ENCODE measurements at places on chromosomes 7 and 10. TPM values are rescaled to one million over a fixed set of nuclear protein-coding genes. Genes with fewer than 3 reads are reported as not detected.

PPRC1 gene
- 7.8 TPM for total RNA-seq

CEP55 gene
- 1.8 TPM for total RNA-seq

SYT15 gene
- total RNA-seq: 1.0 TPM

PLXNA4 gene
- 0.05 TPM for total RNA-seq

KIAA1549 gene
- total RNA-seq: 10.1 TPM

AKR1E2 gene
- total RNA-seq: 5.4 TPM

SBDS gene
- total RNA-seq: 117 TPM

DNA sequence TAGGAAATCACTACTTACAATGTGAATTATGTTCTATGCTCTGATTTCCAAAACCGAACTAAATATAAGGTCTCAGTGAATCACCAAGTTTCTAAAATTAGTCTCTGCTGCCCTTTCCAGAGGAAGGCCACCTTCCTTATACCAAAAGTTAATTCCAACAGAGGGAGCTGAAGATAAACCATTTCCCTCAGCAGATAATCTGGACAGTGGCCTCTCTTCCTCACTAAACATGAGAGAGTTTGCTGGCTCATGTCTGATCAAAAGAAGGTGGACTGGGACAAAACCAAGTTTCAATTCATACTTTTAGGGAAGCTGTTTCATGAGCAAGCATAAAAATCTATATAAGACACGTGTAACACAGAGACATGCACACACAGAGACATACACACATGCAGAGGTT lies 6.4 kb downstream of the FEZF1 start:
- no peak for DNase-seq

GRCh38 chr10:48282829-48283228 lies 8.3 kb upstream of the FRMPD2 start:
- no peak for DNase-seq

DNA sequence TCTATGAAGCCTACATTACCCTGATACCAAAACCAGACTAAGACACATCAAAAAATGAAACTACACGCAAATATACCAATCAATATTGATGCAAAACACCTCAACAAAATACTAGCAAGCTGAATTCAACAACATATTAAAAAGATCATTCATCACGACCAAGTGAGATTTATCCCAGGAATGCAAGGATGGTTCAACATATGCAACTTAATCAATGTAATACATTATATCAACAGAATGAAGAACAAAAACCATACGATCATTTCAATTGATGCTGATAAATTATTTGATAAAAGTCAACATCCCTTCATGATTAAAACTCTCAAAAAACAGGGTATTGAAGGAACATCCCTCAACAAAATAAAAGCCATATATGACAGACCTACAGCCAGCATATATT lies 5.7 kb downstream of the CLEC5A start:
- no peak for DNase-seq

DNA sequence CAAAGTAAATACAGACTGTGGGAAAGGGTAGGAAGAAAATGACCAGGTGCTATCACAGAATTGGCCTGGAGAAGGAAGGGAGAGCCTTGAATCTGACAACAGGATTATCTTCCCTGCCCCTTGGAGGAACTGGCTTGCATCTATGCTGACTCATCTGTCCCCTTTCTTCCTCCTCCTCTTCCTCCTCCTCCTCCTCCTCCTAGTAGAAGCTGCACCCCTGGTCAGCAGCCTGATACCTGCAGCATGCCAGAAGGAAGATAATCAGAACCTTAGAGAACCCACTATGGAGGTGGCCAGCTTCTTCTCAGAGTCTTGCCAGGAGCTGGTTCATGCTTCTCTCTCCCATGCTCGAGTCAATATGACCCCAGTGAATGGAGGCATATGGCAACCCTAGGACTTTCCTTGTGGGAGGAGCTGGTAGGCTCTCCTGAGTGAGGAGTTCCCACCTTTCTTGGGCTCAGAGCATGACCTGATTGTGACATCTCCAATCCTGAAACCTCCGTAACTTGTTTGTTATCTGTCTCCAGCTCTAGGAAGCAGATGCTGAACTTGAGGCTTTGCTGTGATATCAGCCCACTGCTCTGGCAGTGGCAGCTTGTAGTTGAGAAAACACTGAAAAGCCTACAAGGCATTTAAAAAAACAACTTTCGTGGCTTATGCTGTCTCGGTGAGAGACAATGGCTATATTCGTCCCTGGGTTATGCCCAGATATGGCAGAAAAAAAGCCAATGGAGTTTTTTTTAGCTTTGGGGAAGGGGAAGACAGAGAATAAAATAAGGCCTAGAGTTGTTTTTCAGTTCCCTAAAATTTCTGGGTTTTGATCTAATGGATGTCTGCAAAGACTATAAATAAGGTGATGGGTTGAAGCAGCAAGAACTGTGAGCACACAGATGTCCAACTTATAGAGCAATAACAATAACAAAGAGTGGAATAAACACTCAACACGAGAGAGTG lies 60.6 kb downstream of the CDHR3 start:
- no peak for DNase-seq

DNA sequence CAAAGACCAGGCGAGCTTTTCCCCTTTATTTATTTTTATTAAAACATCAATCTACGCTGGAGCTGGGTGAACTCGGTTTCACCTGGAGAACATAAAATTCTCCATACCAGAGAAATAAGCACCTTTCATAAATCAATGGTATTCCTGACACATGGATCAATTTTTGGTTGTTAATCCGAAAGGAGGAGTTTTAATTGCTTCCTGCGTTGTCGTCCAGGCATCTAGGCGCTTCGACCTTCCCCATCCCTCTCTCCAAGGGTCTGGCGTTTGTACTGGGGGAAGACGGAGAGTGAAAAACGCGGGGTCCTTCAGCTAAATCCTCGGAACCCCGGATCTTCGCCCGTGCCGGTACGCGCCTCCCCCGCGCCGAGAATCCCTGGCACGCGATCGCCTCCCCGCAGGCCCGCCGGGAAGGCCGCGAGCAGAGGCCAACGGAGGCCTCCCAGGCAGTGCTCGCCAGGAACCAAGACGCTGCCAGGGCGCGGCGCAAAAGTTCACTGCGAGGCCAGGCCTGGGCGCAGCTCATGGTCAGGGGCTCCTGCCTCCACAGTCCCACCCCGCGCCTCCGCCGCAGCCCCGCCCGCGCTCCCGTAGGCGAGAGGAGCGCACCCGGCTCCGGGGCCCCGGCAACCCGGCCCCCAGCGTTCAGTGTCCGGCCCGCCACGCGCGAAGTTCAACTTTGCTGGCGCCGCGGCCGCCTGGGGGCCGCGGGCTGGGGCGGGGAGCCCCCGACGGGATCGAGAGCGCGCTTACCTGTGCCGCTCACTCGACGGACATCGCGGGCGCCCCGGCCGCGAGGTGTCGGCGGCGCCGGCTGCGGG lies 8.3 kb upstream of the EBF3 start:
- no peak for DNase-seq

DNA sequence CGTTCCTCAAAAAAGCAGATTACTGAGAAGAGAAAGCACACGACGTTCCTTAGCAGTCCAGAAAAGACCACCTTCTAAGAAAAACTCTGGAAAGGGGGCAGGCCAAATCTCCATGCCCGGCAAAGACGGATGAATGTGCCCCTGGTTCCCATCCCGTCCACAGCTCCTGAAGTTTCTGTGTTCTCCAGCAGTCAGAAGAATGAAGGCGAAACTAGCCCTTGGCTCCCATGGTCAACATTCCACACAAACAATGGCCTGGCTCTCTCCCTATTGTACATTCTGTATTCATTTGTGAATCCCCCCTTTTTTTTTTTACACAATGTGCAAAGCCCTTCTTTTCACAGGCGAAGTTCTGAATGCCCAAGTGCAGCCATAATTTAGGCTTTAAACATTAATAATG lies 5.3 kb downstream of the CTBP2 start:
- DNase-seq: peak; percentile 72

DNA sequence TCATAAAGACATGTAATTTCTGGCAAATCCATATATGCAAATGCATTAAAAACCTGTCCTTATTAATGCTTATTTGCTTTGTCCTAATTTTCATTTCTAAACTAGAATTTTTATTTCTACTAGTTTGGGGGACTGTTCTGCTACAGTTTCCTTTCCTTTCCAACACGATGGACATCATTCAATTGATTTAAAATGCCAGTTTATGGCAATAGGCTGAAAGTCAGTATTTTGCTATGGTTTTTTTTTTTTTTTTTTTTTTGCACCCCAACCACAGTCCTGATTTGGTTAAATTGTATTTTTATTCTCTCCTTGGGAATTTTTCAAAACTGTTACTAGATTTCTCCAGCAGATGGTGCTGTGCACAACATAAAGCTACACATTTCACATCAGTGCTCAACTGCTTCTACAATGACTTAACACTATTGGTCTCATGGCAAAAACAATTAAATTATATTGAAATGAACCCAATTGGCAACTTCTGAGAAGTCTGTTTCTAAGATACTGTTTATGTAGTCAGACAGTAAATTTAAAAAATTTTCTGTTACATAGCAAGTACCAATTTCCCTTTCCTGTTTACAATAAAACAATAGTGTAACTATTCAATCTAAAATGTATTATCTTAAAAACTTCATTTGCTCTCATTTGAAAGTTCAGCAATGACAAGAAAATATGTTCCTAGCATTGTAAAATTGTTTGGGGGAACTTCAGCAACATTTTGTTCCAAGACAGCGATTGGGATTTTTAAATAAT lies 193.8 kb upstream of the CCDC6 start:
- DNase-seq: peak; percentile 65

DNA sequence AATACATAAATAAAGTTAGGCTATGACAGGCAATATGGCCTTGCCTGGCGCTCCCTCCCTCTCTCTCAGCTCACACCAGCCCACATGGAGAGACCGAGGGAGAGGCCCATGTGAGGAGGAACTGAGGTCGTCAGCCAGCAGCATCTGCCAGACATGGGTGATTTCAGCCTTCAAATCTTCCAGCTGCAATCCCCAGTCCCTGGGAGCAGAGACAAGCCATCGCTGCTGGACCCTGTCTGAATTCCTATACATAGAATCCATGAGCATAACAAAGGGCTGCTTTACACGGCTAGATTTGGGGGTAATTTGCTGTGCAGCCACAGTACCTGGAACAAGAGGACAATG lies 35.6 kb downstream of the ANKRD16 start:
- DNase-seq: no peak

- DNase-seq: peak; percentile 3
These were observed 36.2 kb upstream of the HECW1 start for GRCh38 chr7:43076189-43076605.
